T-helper 1 cell (primary cell): ENCODE measurements at places on chromosomes 7 and 10.
A peak's percentile ranks its signal among the peaks of the same experiment; 100 is the strongest.

- no peak for DNase-seq
Observed at GRCh38 chr10:91762878-91763277, 35.3 kb upstream of the TNKS2 start.

DNA sequence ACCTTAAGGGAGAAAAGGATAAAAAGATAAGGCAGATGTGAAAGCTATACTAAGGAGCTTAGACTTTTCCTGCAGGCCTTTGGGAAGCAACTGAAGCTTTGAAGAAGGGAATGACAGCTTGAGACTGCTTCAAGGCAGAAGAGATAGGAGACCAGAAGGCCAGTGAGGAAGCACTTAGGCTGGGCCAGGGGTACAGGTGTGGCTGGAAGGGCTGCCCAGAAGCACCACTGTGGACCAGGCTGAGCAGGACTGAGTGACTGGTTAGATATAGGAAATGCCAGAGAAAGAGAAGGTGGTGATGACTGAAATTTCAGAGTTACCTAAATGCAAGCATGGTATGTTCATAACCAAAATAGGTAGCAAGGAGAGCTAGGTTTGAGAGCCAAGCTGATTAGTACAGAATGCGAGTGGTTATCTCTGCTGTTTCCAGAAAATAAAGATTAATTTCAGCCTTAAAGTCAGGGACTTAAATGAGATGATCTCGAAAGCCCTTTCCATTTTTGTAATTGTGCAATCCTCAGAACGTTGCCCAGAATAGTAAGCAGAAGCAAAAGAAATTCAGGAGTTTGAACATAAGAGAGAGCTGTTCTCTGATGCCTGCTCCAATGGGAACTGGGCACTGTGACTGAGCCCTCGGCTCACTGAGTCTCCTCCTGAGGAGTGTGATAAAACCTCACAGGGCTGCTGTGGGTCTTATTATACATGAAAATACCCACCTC lies 54.9 kb downstream of the MET start:
- no peak for DNase-seq

DNA sequence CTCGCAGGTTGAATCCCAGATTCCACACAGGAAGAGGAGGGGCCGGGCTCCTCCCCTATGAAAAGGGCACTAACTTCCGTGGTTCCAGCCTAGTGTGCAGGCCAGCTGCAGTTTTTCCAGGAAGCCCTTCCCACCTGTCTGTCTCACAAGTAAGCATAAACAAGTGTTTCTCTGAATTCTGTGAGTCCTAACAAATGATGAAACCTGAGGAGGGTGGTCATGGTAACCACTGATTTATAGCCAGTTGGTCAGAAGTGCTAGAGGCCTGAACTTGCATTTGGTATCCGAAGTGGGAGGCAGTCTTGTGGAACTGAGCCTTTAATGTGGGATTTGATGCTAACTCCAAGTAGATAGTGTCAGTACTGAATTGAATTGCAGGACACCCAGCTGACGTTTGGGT lies 54.7 kb upstream of the STEAP4 start:
- DNase-seq = no peak

DNA sequence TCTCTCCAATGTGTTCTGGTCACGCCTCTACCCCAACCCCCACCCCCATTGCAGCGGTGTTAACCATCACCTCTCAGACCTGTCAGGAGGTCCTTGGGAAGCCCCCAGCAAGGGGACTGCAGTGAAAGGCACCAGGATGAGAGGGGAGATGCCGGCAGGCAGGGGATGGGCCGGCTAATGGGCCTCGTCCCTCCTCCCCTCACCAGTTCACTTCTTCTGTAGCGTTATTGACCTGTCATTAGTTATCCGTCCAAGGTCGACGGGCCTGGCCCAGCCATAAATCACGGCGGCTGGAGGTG lies 18.8 kb downstream of the POLL start:
- no peak for DNase-seq

DNA sequence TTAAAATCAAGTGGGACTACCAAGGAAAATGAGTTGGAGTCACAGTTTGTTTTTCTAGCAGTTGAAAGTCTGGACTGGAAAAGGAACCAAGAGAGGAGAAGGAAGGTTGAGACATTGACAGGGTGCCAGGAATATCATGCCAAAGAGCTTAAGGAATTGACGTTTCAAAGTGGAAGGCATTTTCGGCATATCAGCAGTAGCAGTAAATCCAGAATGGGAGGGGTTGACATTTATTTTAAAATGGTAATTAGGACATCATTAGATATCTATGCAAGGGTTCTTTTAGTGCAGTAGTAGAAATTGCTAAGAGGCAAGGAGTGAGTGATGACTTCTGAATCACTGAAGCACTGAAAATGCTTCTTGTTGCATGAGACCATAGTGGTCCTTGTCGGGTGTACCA lies 335.9 kb upstream of the PLXDC2 start:
- DNase-seq = no peak

GRCh38 chr7:37786741-37787569 lies 61.4 kb upstream of the NME8 start:
- DNase-seq = peak; percentile 41

GRCh38 chr7:82998436-82998835 lies 164.2 kb downstream of the PCLO start:
- no peak for DNase-seq

DNA sequence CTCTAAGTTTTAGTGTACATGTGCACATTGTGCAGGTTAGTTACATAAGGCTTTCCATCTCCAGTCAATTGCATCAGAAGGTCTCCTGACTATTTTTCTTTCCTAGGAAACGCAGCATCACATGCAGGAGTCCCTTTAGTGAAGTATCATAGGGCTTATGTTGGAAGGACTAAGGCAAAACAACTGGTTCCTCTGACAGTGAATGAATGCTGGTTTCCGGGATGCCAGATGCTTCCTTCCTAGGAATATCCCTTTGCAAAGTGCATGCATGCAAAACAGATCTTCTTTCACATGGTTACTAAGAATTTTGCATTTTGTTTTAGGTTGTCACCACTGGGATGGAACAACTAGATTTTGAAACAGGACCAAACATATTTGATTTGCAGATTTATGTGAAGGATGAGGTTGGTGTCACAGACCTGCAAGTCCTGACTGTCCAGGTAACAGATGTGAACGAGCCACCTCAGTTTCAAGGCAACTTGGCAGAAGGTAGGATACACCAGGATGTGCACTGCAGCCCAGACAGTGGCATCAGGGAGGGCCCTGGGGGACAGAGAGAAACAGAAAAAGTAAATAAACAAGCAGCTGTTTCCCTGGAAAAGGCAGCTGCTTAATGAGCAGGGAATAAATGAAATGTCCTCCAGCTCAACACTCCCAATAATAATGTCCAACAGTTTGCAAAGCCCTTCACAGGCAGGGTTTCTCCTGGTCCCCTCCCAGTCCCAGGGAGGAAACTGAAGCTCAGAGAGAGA lies 17.8 kb downstream of the CDHR3 start:
- no peak for DNase-seq
